Cardiac ventricle fibroblast (primary cell): ENCODE measurements at places on chromosomes 5 and 9. TPM values are rescaled to one million over a fixed set of nuclear protein-coding genes. Genes with fewer than 3 reads are reported as not detected.

Gene NXNL2
- not detected in 2 replicates for total RNA-seq

Gene SH3TC2
- 0.24 and 0.37 TPM in 2 replicates for total RNA-seq

Gene PDZD2
- total RNA-seq = 3.7 and 6.8 TPM in 2 replicates

Gene IL4
- total RNA-seq = not detected in 2 replicates

Gene CTNND2
- not detected in 2 replicates for total RNA-seq

Gene KCNV2
- total RNA-seq = not detected in 2 replicates

Gene PCDHA3
- total RNA-seq = 0.10 and 0.25 TPM in 2 replicates

Gene ARSI
- total RNA-seq = 0.24 and 1.2 TPM in 2 replicates

Gene PCDHB11
- total RNA-seq = 0.34 and 0.62 TPM in 2 replicates

Gene CLINT1
- total RNA-seq = 42.4 and 50.2 TPM in 2 replicates

Gene CARD6
- total RNA-seq = 20.6 and 23.3 TPM in 2 replicates

Gene CFAP90
- 0.37 TPM in 1 of 2 replicates, not detected in the other for total RNA-seq

Gene SPATA31A3
- total RNA-seq = not detected in 2 replicates

Gene SLC6A3
- 0.05 TPM in 1 of 2 replicates, not detected in the other for total RNA-seq

Gene COL23A1
- 0.29 and 0.75 TPM in 2 replicates for total RNA-seq

Gene ISL1
- not detected in 2 replicates for total RNA-seq

Gene GAS1
- total RNA-seq = 198 and 203 TPM in 2 replicates

Gene ANKRD34B
- not detected in 2 replicates for total RNA-seq

Gene CCDC180
- 1.7 and 2.0 TPM in 2 replicates for total RNA-seq

Gene WNT8A
- not detected in 2 replicates for total RNA-seq

Gene C5orf46
- total RNA-seq = not detected in 2 replicates

Gene SLC25A2
- 0.12 TPM in 1 of 2 replicates, not detected in the other for total RNA-seq

Gene GFI1B
- not detected in 2 replicates for total RNA-seq

Gene PCDHB16
- 0.81 and 1.0 TPM in 2 replicates for total RNA-seq

Gene LMX1B
- 0.25 TPM in 1 of 2 replicates, not detected in the other for total RNA-seq

Gene CEL
- total RNA-seq = 0.10 and 0.50 TPM in 2 replicates

Gene NTNG2
- 1.6 and 2.1 TPM in 2 replicates for total RNA-seq

Gene IL13
- not detected in 2 replicates for total RNA-seq

Gene SPATA6L
- total RNA-seq = not detected in 2 replicates

Gene INSL6
- not detected in 2 replicates for total RNA-seq

Gene SPATA9
- total RNA-seq = not detected in 2 replicates

Gene SURF1
- total RNA-seq = 33.7 and 38.0 TPM in 2 replicates

Gene FOXD4
- 0.12 TPM in 1 of 2 replicates, not detected in the other for total RNA-seq

Gene CSNK1G3
- 36.7 and 51.2 TPM in 2 replicates for total RNA-seq

Gene PCDHA8
- total RNA-seq = 0.06 TPM in 1 of 2 replicates, not detected in the other

Gene MZB1
- total RNA-seq = not detected in 2 replicates

Gene RAB3C
- total RNA-seq = not detected in 2 replicates

Gene SAXO1
- total RNA-seq = 0.20 and 3.6 TPM in 2 replicates

Gene TAF11L11
- total RNA-seq = not detected in 2 replicates

Gene RORB
- 0.12 and 0.15 TPM in 2 replicates for total RNA-seq

Gene TEX10
- total RNA-seq = 16.2 and 16.4 TPM in 2 replicates

Gene GMCL2
- total RNA-seq = not detected in 2 replicates

Gene GRK6
- total RNA-seq = 9.5 and 14.7 TPM in 2 replicates
